Stromal cell of bone marrow (primary cell): ENCODE measurements at places on chromosomes 3 and 15.

DNA sequence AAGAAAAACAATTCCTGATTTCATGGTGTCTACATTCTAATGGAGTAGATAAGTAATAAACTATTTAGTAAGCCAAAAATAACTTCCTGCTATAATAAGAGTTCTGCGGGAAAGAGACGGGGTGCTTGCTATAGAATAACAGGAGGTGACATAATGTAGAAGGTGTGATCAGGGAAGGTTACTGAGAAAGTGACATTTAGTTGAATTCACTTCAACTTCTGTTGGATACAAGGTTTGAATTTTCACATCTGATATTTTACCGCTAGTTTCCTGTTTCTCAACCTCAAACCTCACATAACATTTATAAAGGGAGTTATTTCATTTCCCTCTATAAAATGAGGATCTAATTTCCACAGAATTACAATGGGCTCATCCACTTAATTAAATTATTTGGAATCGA lies 102.3 kb upstream of the GBE1 start:
- no peak for DNase-seq

DNA sequence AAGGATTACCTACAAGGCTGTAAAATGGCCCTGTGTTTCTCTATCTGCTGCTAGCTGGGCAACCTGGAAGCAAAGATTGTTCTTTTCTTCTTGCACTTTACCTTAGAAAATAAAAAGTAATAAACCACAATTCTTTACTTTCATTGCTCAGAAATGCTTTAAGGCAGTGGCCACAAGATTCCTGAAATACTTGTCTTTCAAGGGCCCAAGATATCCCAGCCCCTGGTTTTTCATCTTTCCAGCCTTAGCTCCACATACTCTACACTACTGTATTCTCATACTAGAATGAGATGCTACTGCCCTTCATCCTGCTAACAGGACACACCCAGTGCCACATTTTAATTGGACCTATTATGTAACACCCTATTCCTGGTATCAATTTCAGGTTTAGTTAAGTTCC lies 78.9 kb downstream of the GTF2E1 start:
- DNase-seq = no peak

- no peak for DNase-seq
Measured at GRCh38 chr15:34951993-34952392, 17.5 kb downstream of the AQR start.

- DNase-seq = no peak
Measured at GRCh38 chr3:32990116-32990515, 38.7 kb downstream of the CCR4 start.

- no peak for DNase-seq
Measured at GRCh38 chr3:168091302-168091858, 4.3 kb downstream of the GOLIM4 start.

GRCh38 chr3:116084999-116085791 lies 360.1 kb downstream of the LSAMP start:
- no peak for DNase-seq

GRCh38 chr3:78613421-78613879 lies 1154.3 kb downstream of the ROBO1 start:
- DNase-seq = no peak

- no peak for DNase-seq
Measured at GRCh38 chr3:58607816-58608215, 30.6 kb upstream of the FAM107A start.

GRCh38 chr15:49693498-49693897 lies 72.7 kb downstream of the DTWD1 start:
- DNase-seq = peak; percentile 38

DNA sequence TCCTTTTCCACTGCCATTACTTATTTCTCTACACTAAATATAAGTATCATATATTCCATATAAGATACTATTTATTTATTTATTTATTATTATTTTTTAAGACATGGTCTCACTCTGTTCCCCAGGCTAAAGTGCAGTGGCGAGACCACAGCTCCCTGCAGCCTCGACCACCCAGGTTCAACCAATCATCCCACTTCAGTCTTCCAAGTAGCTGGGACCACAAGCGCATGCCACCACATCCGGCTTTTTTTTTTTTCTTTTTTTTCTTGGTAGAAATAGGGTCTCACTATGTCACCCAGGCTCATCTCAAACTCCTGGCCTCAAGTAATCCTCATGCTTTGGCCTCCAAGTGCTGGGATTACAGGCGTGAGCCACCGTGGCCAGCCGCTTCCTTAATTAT lies 56.6 kb downstream of the TP53BP1 start:
- DNase-seq = no peak

- DNase-seq = no peak
Measured at GRCh38 chr3:23319366-23320312, 116.5 kb downstream of the UBE2E2 start.

DNA sequence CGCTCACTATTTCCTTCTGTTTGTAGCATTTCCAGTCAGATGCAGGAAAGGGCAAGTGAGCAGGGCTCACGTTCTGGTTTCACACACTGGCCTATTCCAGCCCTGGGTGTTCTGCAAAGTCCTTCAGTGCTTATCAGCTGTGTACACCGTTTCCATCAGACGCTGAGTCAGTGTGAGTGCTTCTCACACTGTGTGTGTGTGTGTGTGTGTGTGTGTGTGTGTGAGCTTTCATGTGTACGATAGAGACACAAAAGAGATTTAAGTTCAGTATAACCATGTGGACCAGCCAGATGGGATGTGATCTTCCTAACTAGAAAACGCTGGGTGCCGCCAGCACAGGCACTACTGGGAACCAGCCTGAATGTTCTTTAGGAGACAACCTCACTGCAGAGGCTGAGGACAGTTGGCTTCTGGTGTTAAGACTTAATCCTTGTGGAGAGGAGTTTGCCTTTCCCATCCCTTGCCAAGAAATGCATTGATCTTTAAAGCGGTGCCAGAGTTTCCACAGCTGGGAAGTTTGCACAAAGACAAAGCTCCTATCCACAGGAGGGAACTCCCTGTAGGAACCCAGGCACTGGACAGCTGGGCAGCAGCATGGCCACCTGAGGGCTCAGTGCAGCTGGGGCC lies 3.9 kb upstream of the CHSY1 start:
- DNase-seq = no peak

DNA sequence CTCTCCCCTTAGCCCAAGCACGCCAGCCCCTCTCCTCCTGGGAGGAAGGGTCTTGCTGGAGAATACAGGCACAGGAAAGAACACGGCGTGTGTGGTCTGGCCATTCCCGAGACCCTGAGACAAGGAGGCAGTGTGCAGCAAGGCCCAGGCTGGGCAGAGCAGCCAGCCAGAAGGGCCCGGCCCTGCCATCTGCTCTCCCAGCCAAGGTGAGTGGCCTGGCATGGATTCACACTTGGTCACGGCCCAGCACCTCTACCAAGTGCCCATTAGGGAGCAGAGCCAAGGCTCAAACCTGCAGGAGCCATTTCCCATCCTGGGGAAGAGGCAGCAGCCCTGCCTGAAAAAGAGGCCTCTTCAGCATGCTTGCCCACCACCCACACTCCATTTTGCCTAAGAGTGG lies 28.6 kb downstream of the MEGF11 start:
- DNase-seq = no peak

GRCh38 chr15:48721061-48721810 lies 75.7 kb upstream of the FBN1 start:
- no peak for DNase-seq

DNA sequence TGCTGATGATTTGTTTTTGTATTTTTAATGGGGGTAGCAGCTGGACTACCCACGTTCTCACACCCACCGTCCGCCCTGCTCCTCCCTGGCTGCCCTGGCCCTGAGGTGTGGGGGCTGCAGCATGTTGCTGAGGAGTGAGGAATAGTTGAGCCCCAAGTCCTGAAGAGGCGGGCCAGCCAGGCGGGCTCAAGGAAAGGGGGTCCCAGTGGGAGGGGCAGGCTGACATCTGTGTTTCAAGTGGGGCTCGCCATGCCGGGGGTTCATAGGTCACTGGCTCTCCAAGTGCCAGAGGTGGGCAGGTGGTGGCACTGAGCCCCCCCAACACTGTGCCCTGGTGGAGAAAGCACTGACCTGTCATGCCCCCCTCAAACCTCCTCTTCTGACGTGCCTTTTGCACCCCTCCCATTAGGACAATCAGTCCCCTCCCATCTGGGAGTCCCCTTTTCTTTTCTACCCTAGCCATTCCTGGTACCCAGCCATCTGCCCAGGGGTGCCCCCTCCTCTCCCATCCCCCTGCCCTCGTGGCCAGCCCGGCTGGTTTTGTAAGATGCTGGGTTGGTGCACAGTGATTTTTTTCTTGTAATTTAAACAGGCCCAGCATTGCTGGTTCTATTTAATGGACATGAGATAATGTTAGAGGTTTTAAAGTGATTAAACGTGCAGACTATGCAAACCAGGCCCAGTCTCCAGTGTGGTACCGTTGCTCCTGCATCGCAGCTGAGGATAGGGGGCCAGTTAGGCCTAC lies 1.4 kb upstream of the FES start:
- DNase-seq = no peak

DNA sequence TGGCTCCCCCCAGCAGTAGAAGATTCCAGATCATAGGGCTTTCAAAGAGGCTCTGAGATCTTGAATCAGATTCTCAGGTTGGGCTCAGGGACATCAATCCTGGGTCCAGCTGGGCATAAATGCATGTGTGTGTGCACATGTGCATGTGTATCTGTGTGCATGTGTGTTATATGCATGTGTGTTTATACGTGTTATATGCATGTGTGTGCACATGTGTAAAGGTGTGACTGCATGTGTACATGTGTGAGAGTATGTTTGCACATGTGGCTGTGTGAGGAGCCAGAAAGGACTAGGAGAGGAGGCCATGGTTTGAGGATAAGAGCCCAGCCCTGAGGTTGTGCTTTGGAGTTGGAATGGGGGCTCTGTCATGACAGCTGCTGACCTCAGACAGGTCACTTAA lies 1.8 kb upstream of the MAPKAPK3 start:
- no peak for DNase-seq

DNA sequence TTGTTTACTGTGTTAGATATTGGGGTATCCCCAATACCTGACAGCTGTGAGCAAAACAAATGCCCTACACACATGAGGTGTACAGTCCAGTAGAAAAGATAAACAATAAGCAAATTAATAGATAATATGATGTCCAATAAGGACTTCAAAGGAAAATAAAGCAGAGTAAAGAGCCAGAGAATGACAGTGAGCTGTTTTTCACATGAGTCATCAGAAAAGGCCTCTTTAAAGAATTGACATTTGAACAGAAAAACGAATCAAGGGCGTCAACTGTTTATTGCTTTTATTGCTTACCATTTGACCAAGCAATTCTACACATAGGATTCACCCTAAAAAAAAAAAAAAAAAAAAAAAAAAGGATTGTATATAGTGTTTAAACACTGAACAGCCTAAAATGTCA lies 96.6 kb upstream of the FLNB start:
- no peak for DNase-seq

GRCh38 chr3:81913886-81914663 lies 152.6 kb upstream of the GBE1 start:
- no peak for DNase-seq

- no peak for DNase-seq
Measured at GRCh38 chr15:35910227-35910626, 364.3 kb upstream of the DPH6 start.

DNA sequence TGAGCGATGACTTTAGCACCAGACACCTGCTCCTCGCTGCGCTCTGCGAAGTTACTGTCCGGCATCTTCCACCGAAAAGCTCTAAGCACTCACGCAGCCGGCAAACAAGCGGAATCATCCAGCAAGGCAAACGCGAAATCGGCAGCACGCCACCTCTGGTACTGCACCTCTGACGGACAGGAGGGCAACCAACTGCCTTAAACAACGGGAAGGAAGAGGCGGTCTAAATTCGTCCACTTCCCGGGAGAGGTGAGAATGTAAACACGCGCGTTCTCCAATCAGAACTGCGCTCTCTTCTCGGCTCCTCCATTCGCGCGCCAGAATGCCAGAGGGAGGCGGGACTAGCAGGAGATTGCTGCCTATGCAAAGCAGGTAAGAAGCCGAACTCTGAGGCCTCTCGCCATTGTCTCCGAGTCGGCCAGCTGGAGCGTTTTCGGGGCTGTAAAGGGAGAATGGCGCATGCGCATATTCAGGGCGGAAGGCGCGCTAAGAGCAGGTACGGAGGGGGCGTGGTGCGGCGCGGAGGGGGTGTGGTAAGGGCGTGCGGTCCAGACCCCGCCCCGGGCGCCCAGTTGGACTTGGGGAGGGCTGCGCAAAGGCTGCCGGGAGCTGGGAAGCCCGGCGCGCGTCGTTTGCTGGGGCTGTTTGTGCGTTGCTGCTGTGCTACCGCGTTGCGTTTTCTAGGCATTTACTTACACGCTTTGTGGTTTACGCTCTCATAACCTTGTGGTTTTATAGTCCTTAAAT lies at the start of the genes BTD and HACL1:
Gene BTD, plus strand, starts transcription at position 347 of the 747 bp plus-strand sequence. CDS start 33,695 bp downstream, outside the sequence.
Gene HACL1, minus strand, starts transcription at position 171 of the 747 bp plus-strand sequence. Its CDS starts 106 bp downstream, at position 65.
- peak; percentile 99 for DNase-seq

DNA sequence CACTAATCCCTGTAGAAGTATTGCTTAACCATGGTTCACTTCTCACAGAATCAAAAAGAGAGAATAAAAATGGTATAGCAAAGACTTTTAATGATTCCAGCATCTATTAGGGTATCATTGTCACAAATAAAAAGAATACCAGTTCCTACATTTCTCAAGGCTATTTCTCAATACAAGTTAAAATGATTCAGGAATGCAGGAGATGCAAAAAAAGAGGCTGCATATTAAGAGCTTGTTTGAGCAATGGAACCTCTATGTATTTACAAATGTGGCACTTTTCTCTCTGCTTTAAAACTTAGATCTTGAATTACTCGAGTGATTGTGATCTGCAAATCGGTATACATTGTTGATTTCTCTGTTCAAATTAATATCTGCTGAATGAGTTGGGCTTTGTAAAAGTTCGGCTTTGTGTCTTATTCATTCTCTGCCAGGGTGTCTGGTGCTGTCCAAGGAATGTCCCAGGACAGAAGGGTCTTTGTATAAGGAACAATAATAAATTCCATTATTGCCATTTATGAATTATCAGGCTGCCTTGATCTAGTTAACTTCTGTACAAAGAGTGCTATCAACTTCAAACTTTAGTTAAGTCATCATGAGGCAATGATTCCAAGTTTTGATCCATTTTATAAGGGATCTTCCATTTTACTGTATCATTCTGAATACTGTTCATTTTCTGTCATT lies 364.2 kb downstream of the RBMS3 start:
- DNase-seq = no peak

DNA sequence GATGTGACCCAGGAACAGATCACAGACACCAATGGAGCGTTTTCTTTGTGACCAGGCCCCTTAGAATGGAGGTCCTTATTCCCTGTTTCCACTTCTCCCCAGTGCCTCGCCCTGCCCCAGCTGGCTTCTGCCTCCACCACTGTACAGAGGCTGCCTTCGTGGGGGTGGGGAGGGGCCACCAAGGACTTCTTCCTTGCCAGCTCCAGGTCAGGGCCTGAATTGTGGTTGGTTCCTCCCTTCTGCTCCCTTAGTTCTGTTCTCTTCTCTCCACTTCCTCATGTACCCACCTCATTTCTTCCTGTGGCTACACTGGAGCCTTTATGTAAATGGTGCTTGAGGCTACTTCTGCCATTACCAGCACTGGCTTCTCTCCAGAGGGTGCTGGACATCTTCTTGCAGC lies 16.4 kb downstream of the TGM4 start:
- DNase-seq = no peak

DNA sequence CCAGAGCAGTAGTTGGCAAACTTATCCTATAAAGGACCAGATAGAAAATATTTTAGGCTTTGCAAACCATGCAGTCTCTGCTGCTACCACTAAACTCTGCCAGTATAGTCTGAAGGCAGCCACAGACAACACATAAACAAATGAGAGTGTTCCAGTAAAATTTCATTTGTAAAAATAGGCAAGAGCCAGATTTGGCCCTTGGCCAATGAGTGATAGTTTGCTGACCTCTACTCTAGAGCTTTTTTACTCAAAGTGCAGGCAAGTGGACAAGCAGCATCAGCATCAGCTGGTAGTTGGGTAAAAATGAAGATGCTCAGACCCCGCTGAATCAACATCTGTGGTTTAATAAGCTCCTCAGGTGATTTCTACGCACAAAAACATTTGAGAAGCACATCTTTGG lies 269.8 kb downstream of the NTRK3 start:
- DNase-seq = no peak

- no peak for DNase-seq
Measured at GRCh38 chr3:11583638-11584046, 60.1 kb downstream of the VGLL4 start.
